Muscle of leg (tissue), 16 donors: ENCODE measurements at places on chromosomes 7 and 10.

- no peak for DNase-seq
Observed at GRCh38 chr10:58440484-58440883, 55.3 kb downstream of the TFAM start.

- DNase-seq, result no peak
Observed at GRCh38 chr10:118712080-118712479, 42.7 kb downstream of the CACUL1 start.

DNA sequence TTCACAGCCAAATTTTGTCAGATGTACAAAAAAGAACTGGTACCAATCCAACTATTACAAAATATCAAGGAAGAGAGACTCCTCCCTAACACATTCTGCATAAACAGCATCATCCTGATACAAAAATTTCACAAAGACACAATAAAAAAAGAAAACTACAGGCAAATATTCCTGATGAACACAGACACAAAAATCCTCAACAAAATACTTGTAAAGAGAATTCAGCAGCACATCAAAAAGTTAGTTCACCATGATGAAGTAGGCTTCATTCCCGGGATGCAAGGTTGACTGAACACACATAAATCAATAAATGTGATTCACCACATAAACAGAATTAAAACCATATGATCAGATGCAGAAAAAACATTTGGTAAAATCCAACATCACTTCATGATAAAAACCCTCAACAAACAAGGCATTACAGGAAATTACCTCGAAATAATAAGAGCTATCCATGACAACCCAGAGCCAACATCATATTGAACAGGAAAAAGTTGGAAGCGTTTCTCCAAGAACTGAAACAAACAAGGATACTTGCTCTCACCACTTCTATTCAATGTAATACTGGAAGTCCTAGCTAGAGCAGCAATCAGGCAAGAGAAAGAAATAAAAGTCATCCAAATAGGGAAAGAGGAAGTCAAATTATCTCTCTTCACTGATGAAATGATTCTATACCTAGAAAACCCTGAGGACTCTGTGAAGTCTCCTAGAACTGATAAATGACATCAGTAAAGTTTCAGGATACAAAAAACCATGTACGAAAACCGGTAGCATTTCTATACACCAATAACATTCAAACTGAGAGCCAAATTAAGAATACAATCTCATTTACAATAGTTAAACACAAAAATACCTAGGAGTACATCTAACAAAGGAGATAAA, 223.1 kb downstream of the REEP3 start:
- peak; percentile 65 for DNase-seq

DNA sequence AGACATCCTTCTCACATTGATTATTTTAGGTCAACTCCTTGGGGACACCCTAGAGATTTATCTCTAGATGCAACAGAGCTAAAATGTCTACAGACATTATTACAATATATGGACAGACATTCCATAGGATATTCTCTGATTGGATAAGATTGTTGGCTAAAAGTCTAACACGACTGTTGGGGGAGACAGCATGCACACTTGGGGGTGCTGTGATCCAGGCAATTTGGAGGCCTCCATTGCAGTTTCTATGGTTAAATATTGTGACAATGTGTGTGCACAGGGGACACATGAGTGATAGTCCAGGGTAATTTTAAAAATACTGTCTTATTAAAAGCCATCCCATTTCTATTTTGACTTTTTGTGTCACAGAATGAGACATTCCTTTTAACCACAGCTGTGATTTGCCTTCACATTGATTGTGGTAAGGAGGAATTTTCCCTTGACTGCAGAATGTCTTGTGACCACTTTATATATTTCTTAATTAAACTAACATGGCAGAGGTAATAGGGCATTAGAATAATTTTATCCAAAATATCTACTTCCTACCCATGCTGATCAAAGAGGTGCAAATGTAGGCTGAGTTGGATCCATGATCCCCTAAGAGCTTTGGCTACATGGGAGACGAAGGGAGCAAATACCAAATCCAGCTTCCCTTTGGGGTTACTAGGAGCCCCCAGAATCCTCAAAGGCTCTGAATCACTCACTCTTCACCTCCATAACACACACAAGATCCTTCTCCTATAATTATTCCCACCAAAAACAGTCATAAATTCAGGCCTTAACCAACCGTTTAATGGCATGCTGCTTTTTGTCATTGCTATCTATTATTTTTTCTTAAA, 7.3 kb downstream of the TFPI2 start:
- DNase-seq, result no peak

DNA sequence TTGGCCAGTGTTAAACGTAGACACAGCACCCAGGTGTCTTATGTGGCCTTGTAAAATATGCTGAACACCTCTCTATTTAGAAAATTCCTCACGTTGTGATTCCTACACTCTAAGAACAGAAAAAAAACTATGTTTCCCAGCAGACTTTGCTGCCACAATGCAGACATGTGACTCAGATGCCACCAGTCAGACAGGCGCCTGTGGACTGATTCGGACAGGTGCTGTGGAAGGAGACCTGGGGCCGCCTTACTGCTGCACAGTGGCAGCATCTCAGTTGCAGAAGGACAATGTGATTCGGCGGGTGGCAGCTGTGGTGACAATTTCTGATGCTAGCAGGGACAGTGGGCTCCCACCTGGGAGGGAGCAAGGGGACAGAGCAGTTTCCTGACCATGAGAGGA, 88.8 kb downstream of the C10orf90 start:
- no peak for DNase-seq

DNA sequence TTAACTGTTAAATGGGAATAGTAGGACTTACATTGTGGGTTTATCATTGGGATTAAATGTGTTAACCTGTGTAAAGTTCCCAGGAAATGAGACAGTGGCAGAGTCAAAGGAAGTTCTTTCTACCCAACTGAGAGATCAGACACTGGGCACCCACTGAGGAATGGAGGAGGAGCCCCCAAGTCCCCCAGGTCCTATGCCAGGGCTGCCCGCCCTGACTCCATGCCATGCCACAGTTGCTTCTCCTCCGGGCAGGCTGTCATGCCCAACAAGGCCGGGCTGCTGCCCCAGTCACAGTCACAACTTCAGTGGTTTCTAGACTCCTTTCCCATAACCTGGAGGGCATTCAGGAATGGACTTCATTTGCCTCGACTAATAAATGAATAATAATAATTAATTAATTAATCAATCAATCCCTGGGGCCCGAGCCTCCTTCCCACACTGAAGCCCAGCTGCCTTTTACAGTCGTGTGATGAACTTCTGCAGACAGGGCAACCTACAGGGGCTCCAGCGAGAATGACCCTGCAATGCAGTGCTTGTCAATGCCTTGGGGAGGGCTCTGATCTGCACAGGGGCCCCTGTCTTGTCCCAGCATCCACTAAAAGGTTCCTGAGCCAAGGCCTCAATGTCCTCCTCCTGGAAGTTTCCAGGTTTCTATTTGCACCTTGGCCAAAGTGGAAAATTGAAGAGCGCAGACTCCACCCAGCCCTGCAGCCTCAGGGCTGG, 32.4 kb downstream of the DRGX start:
- no peak for DNase-seq

DNA sequence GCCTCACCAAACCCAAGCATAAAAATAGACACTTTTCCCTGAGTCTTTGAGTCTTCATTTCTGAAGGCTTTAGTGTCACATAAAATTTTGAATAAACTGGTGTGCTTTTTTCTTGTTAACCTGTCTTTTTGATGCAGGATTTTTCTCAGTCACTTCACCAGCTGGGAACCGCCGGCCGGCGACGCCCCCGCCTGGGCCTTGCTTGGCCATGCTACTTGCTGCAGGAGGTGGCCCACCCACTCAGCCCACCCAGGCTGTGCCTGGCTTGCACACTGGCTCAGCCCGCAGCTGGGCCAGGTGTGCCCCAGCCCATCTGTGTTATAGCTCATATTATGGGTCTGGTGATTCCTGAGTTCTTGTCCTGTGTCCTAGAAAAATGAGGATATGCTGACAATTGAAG, 247.4 kb upstream of the CACNA2D1 start:
- no peak for DNase-seq

DNA sequence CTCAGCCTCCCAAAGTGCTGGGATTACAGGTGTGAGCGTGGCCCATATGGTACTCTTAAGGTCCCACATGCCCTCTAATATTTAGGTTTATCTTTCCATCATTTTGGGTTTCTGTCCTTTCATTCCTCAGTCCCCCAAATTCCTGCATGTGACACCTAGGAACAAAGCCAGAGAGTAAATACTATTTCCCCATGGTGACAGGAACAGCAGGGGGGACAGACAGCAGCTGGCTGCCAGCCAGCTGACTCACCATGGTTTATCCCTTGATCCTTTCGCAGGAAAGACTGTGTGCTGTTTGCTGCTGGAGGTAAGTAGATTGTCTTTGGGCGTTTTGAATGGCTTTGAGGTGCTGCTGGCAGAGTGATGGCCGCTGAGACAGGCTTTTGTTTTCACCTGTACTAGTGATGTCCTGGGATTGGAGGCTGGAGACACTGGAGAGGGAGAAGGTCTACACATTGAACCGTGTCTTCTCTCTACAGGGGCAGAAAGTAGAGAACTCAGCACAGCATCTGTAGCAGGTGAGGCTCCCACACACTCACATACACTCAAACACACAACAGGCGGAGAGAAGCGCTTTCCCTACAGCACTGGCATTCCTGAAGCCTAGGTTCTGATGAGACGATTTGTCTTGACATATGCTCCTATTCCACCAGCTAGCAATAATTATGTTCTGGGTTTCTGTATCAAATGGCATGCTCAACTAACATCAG, 83.7 kb upstream of the EFCAB10 start:
- DNase-seq, result no peak

- DNase-seq, result no peak
Observed at GRCh38 chr7:150402671-150403321, 23.7 kb downstream of the ZNF775 start.

DNA sequence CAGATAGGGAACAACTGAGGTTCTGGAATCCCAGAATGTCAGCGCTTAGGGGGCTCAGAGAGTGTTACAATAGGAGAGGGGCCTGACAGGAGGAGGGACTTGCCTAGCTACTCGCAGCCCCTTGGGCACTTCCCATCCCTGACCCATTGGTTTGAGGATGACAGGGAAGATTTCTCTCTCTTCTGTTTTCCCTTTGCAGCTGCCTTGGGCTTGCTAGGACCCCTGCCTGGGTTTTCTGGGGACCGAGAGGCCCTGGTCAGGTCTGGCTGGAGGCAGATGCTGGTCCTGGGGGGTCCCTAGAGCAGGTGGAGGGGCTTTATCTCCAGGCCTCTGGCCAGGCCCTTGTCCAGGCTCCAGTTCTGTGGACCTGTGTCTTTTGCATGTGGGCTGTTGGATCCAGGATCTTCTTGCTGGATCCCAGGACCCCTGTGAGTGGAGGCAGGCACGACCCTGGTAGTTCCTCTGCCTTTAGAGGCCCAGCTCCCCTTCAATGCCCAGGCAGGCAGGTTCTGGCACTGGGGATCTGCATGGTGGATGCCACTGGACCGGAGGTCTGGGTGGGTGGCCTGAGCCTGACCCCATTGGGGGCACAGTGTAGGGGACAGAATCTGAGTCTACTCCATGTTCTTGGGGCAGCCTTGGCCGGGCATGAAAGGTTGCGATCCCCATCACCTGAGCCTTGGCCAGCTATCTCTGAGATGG, 26.9 kb downstream of the RAMP3 start:
- no peak for DNase-seq

GRCh38 chr7:97018791-97019531, 5.7 kb downstream of the DLX5 start:
- DNase-seq, result no peak

DNA sequence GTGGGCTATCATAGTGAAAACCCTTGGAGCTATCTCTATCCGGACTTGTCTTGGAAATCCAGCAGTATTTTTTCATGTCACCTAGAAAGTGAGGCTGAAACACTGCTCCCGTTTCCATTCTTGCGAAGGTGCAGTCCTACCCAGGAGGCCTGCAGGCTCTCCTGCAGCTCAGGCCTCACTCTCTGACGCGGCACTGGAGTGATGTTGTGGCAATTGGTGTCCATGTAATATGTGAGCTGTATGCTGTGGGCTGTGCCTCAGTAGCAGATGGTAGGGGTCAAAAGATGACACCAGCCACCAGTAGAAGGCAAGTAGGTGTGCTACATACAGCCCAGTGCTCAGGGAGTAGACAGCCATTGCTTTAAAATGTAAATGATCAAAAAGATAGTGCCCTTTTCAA, 28.1 kb upstream of the ZNF680 start:
- no peak for DNase-seq

- no peak for DNase-seq
Observed at GRCh38 chr10:63057509-63057908, 75.6 kb upstream of the NRBF2 start.

GRCh38 chr7:16648551-16648950, 2.6 kb downstream of the BZW2 start:
- DNase-seq, result no peak

DNA sequence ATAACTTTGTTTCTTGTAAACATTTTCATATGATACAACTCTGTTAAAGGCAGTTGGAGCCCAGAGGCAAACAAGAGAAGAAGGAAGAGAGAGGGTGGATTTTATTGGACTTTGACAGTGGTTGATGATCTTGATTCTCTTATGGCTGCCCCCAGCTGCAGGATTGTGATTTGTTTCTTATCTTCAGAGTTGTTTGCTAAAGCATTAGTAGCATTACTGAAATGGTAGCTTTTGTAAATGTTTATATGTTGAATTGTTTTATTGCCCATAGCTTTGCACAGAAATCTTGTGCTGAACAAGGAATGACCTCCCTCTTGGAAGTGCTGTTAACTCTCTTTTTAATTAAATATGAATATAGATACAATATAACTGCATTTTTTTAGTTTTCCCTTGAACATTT, 309.4 kb downstream of the AUTS2 start:
- no peak for DNase-seq

GRCh38 chr7:70947181-70947580, 184.8 kb upstream of the GALNT17 start:
- no peak for DNase-seq

DNA sequence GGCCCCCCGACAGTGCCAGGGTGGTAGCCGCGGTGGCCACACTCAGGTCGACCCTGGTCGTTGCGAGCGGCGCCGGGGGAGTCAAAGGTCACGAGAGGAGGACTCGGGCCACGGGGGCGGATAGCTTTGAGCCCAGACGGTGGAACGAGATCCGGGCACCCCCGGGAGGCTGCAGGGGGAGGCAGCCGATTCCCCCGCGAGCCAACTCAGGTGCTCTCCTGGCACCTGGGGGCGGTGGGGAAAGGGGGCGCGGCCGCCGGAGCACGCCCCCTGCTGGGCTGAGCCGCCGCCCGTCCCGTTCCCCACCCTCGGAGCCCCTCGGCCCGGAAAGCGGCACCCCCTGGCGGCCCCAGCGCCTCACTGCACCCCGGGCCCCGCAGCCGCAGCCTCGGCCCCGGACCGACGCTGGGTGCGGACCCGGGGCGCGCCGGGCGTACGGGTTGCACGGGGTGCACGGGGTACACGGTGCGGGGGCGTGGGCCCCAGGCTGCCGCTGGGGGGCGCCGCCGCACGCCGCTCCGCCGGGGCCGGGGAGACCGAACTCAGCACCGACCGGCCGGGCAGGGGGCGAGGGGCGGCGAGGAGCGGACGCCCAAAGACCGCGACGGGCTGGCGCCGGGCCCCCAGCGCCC, 521 bp upstream of the NYAP1 start:
- peak; percentile 77 for DNase-seq

- DNase-seq, result no peak
Observed at GRCh38 chr10:125479059-125479458, 203.9 kb downstream of the TEX36 start.
